ENCODE measurements at places on chromosomes 12 and 14. TPM values are rescaled to one million over a fixed set of nuclear protein-coding genes. Genes with fewer than 3 reads are reported as not detected.

TAS2R8 gene
- 1.5 TPM for total RNA-seq

MSRB3 gene
- total RNA-seq, result 7.0 TPM

DNA sequence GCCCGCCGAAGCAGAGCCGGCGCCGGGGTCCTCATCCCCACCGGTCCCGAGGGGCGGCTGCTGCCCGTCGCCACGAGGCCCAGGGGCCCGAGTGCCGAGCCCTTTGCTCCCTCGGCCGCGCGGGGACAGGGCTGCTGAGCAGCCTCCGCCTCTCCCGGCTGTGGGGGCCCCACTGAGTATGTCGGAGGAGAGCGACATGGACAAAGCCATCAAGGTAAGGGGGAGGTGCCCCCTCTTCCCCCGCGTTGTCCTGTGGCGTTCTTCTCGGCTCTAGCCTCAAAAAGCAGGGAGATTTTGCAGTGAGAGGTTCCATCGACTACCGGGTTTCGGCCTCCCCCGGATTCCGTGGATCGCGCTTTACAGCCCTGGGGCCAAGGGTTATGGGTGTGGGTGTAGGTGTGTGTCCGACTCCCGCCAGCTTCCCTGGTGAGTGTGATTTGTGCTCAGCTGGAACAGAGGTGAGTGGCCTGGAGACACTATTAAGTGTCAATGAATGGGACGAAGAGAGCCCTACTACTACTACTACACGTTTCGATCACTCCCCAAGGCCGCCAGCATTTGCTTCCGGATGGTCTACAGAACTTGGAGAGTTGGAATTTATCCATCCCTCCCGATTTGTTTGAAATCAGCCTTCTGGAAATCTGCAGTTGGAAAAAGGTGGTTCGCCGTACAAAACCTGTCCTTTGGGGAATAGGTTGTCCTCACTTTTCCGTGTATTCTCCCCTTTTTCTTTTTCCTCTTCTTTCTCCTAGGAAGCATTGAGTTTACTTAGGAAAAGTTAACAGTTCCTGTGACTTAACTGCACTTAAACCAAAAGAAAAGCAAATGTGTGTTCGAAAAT lies 748 bp downstream of the MAPKAPK5 start:
- peak; percentile 13 for DNase-seq

- DNase-seq, result no peak
Observed at GRCh38 chr12:26132866-26133265, 8.0 kb upstream of the BHLHE41 start.

BCL2L2 gene
- 17.2 TPM for total RNA-seq

TSHR gene
- 1.5 TPM for total RNA-seq

GRCh38 chr14:95531473-95531872 lies 3.4 kb upstream of the GLRX5 start:
- DNase-seq, result no peak

NOPCHAP1 gene
- total RNA-seq, result 21.1 TPM

DNA sequence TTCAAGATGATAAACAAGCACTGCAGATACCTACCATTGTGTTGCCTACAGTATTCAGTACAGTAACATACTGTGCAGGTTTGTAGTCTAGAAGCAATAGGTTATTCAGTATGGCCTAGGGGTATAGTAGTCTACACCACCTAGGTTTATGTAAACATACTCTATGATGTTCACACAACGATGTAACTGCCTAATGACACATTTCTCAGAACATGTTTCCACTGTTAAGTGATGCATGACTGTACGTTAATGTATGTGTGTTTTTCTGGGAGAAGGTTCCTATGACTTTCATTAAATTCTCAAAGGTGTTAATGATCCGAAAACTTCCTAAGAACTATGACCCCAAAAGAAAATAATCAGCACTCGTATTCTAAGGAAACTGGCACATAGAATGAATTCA lies 20.9 kb upstream of the CALM1 start:
- DNase-seq, result no peak

CRACR2A gene
- 5.4 TPM for total RNA-seq

- DNase-seq, result peak; percentile 21
Observed at GRCh38 chr12:104457746-104458693, 1.3 kb downstream of the CHST11 start.

- DNase-seq, result no peak
Observed at GRCh38 chr12:42958291-42958674, 368.7 kb upstream of the PRICKLE1 start.

DNA sequence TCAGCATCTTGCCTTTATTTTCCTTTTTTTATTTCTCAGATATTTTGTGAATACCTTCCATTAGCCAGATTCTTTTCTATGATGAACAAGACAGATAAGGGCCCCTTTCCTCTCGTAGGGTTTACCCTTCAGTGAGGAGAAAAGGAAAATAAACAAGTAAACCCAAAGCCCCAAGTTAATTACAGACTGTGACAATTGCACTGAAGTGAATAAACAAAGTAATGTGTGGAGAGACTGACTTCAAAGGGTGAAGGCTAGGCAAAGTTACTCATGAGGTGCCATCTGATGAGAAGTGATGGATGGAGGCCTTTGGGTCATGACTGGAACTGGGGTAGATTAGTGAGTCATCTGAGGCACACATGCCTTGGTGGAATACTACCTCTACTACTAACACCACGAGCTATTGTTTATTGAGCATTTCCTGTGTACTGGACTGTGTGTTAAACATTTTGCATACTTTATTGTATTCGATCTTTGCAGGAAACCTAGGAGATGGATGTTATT lies 143.4 kb upstream of the PRICKLE1 start:
- no peak for DNase-seq

SLCO1B1 gene
- not detected for total RNA-seq

DNA sequence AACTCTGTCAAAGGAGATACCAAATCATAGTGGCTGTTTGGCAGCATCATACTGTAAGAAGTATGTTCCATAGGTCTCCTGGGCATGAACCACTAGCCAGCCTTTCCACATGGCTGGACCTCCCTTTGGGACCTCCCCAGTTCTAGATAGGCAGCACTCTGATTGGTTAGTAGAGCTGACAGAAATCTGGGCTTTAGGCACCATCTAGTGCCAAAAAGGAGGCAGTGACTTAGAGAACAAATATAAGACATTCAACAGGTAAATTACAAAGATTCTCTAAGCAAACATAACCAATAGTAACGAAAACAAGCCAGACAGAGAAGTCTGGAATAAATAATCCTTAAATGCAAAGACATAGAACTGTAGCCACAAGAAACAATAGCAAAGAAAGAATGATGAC lies 148.0 kb upstream of the PDE3A start:
- DNase-seq, result no peak

GRCh38 chr14:29166507-29166906 lies 399.9 kb downstream of the FOXG1 start:
- DNase-seq, result no peak

ZFYVE21 gene
- 44.4 TPM for total RNA-seq

Measured in cerebellum (tissue), 4 donors.